Karpas-422 (cell line): ENCODE measurements at places on chromosomes 1 and 21. TPM values are rescaled to one million over a fixed set of nuclear protein-coding genes. Genes with fewer than 3 reads are reported as not detected.
A peak's percentile ranks its signal among the peaks of the same experiment; 100 is the strongest.

GRCh38 chr1:118190561-118190960, 5.5 kb upstream of the SPAG17 start:
- no peak overlapping the region for H3K4me3 ChIP-seq
- H3K27me3 ChIP-seq = no peaks in the 10 kb centered on the region
- no peak for DNase-seq
- no peak overlapping the region for H3K27ac ChIP-seq

OR6K3 gene
- total RNA-seq = not detected in 2 replicates

DNA sequence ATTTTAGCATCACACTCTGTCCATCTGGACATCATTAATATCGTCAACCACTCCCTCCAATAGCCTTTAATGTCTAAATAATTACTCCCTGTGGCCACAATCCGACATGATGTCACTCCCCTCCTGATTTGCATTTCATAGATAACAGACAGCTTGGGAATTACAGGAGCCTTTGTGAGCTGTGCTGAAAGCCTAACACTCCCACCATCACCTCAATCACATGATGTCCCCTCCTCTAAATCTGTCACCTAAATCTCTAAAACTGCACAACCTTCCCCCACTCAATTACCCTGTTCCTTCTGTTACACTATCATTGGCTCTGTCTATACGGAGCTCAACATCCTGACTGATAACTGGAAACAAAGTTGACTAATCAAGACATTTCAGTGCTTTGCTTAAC, 14.3 kb downstream of the NHLH2 start:
- H3K36me3 ChIP-seq = no peaks in the 10 kb centered on the region

DNA sequence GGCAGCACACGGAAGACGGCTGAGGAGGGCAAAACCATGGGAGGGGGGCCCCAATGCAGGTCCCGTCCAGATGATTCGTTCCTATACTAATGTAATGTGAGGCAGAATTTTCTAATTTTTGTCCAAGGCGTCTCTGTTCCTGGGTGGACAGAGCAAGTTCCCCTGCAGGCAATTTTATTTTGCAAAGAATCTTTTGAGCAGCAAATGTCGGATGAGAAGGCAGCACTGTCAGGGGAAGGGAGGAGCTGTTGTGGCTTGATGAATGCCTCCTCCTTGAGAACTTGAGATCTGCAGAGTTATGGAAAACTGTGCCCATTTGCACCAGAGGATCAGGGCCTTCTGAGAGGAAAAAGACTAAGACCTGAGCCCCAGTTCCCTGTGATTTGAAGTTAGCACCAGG, 17.3 kb downstream of the SLC1A7 start:
- H3K27me3 ChIP-seq = no peaks in the 10 kb centered on the region
- no peak overlapping the region for H3K27ac ChIP-seq
- H3K36me3 ChIP-seq = no peaks in the 10 kb centered on the region
- H3K4me1 ChIP-seq = no peaks in the 10 kb centered on the region

DNA sequence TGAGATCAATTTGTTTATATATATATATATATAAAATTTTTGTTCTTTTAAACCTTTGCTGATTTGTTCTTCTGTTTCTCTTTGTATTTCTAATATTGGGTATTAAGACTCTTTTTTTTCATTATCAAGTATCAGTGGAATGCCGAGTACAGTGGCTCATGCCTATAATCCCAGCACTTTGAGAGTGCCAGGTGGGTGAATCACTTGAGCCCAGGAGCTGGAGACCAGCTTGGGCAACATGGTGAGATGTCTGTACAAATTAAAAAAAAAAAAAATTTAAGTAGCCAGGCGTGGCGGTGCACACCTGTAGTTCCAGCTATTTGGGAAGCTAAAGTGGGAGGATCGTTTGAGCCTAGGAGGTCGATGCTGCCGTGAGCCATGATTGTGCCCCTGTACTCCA, 67.1 kb downstream of the MAST2 start:
- no peaks in the 10 kb centered on the region for H3K36me3 ChIP-seq
- H3K4me1 ChIP-seq = peaks cover 48% of the 10 kb centered on the region
- no peak for DNase-seq
- no peaks in the 10 kb centered on the region for H3K27me3 ChIP-seq

GRCh38 chr1:197521118-197521739, 253.2 kb downstream of the CRB1 start:
- peak; percentile 70 for DNase-seq
- H3K27ac ChIP-seq = no peak overlapping the region
- no peaks in the 10 kb centered on the region for H3K36me3 ChIP-seq
- H3K27me3 ChIP-seq = no peaks in the 10 kb centered on the region
- H3K4me1 ChIP-seq = peaks cover 12% of the 10 kb centered on the region

GRCh38 chr1:94011709-94012595, 102.7 kb upstream of the GCLM start:
- DNase-seq = no peak
- no peaks in the 10 kb centered on the region for H3K27me3 ChIP-seq
- no peak overlapping the region for H3K27ac ChIP-seq
- H3K4me1 ChIP-seq = no peaks in the 10 kb centered on the region
- no peaks in the 10 kb centered on the region for H3K36me3 ChIP-seq

IL22RA1 gene
- not detected in 2 replicates for total RNA-seq

GRCh38 chr1:29513357-29513756, 277.0 kb downstream of the PTPRU start:
- DNase-seq = peak; percentile 88
- no peak overlapping the region for H3K4me3 ChIP-seq
- no peaks in the 10 kb centered on the region for H3K4me1 ChIP-seq
- no peaks in the 10 kb centered on the region for H3K27me3 ChIP-seq

- no peaks in the 10 kb centered on the region for H3K27me3 ChIP-seq
- no peaks in the 10 kb centered on the region for H3K4me1 ChIP-seq
- H3K27ac ChIP-seq = no peak overlapping the region
Observed at GRCh38 chr1:216095400-216095799, 327.8 kb downstream of the USH2A start.

OR10Z1 gene
- total RNA-seq = not detected in 2 replicates

- H3K27me3 ChIP-seq = no peaks in the 10 kb centered on the region
- H3K36me3 ChIP-seq = no peaks in the 10 kb centered on the region
- H3K4me1 ChIP-seq = peaks cover 17% of the 10 kb centered on the region
Observed at GRCh38 chr1:159892944-159893343, 7.0 kb downstream of the CFAP45 start.

DNA sequence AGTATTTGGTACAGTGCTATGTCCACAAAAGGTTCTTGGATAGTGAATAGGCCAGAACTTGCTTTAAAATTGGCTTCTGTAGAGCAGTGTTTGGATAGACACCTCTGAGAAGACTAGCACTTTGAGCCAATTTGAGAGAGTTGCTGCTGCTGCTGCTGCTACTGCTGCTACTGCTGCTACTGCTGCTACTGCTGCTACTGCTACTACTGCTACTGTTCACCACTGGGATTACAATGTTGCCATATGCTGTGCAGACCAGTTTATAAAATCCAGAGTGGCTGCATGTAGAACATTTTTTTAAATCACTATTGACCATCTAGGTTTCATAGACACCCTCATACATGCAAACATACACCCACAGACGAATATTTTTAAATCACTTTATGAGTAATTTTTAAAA, 15.3 kb downstream of the GORAB start:
- H3K4me3 ChIP-seq = no peak overlapping the region
- no peaks in the 10 kb centered on the region for H3K27me3 ChIP-seq
- peaks cover 76% of the 10 kb centered on the region for H3K36me3 ChIP-seq
- DNase-seq = no peak

DNA sequence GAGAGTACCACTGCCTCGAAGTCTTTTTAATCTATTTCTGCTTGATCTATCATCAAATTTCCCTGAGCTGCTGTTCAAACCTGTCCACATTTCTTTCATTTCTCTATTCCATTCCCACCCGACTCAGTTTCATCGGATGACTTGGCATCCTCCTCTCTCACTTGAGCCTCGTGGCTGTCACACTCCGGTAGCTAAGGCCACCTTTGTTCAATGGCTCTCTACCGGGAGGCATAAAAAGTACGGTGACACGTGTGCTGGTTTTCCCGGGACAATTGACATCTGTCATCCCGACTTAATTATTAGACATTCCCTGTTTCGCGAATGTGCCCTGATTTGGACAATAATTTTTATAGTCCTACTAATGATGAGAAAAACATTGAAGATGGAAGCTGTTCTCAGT, 22.6 kb downstream of the MIS18A start:
- no peaks in the 10 kb centered on the region for H3K4me1 ChIP-seq
- no peak overlapping the region for H3K4me3 ChIP-seq
- H3K27ac ChIP-seq = no peak overlapping the region
- DNase-seq = no peak
- H3K36me3 ChIP-seq = no peaks in the 10 kb centered on the region
- H3K27me3 ChIP-seq = no peaks in the 10 kb centered on the region

DNA sequence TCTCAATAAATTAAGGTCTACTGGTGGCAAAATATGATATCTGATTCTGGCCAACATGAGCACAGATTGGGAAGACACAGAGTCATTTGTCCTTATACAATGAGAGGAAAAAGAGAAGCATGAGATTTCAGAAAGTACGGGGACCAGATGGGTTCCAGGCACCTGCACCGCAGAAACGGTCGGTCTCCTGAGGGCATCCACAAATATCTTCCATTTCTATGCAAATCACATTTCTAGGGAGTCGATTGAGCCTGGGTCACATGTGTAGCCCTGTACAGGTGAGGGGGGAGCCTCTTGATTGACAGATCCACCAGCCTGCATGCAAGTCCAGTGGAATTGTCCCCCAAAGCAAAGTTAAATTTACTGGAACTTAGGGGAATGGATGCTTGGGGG, 415.6 kb downstream of the NPHP4 start:
- DNase-seq = peak; percentile 55
- no peak overlapping the region for H3K4me3 ChIP-seq
- H3K36me3 ChIP-seq = no peaks in the 10 kb centered on the region
- no peak overlapping the region for H3K27ac ChIP-seq
- H3K4me1 ChIP-seq = peaks cover 13% of the 10 kb centered on the region

GRCh38 chr1:25711555-25712298, 88.3 kb upstream of the SELENON start:
- no peaks in the 10 kb centered on the region for H3K4me1 ChIP-seq
- no peaks in the 10 kb centered on the region for H3K36me3 ChIP-seq
- H3K27ac ChIP-seq = no peak overlapping the region
- no peak for DNase-seq
- H3K4me3 ChIP-seq = no peak overlapping the region

- DNase-seq = no peak
- H3K27me3 ChIP-seq = no peaks in the 10 kb centered on the region
- peaks cover 7% of the 10 kb centered on the region for H3K4me1 ChIP-seq
- no peaks in the 10 kb centered on the region for H3K36me3 ChIP-seq
- H3K4me3 ChIP-seq = no peak overlapping the region
Observed at GRCh38 chr1:179021873-179022272, 3.8 kb upstream of the FAM20B start.

DNA sequence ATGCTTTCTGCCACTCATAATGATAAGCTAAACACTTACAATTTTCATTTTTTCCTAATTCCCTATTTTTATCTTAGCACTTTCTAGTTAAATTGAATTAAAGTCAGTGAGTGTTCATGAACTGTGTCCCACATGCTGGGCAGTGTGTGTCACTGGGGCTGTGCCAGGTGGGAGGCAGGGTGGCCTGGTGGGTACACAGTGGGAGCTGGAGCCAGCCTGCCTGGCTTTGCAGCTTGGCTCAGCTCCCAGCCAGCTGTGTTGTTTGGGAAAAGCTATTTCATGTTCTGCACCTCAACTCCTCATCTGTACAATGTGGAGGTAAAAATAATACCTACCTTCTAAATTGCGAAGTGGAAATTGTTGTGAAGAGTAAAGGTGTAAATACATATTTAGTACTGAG, 238.4 kb downstream of the PLA2G4A start:
- DNase-seq = no peak
- H3K27me3 ChIP-seq = no peaks in the 10 kb centered on the region
- no peak overlapping the region for H3K27ac ChIP-seq
- H3K4me1 ChIP-seq = no peaks in the 10 kb centered on the region
- no peak overlapping the region for H3K4me3 ChIP-seq

- no peaks in the 10 kb centered on the region for H3K27me3 ChIP-seq
- DNase-seq = peak; percentile 65
- H3K27ac ChIP-seq = peak overlapping the region; percentile 96
- H3K4me3 ChIP-seq = peak overlapping the region; percentile 49
Observed at GRCh38 chr1:17795081-17795809, 40.1 kb downstream of the ACTL8 start.

- no peak for DNase-seq
- H3K27ac ChIP-seq = no peak overlapping the region
- H3K4me1 ChIP-seq = no peaks in the 10 kb centered on the region
- H3K4me3 ChIP-seq = no peak overlapping the region
- H3K36me3 ChIP-seq = no peaks in the 10 kb centered on the region
Observed at GRCh38 chr1:222420633-222421032, 127.3 kb downstream of the HHIPL2 start.
